ENCODE measurements at places on chromosomes 2 and 18.
A peak's percentile ranks its signal among the peaks of the same experiment; 100 is the strongest.

DNA sequence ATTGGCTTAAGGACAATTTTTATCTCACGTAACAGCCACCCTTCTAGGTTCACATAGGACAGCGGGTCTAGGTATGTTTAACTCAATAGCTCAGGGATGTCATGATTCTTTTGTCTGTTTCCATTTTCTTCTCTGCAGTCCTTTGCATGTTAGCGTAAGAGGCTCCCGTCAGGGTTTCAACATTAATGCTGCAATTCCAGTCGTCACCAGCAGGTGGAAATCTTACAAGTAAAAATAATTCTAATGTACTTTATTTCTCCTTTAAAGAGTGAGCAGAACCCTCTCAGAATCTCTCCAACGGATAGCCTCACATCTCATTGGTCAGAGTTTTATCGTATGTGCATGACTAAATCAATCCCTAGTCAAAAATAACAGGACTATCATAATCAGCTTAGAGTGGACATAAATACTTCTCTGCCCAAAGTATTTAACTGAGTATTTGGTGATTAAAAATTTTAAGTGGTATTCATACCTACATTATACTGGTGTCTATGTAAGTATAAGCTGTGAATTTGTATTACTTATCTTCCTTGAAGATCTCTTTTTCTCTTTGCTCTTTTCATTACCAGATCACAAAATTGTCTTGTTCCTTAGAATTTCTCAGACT is 487.2 kb upstream of the GCFC2 start:
- peak; percentile 66 for DNase-seq

GRCh38 chr2:168667156-168667555 is 135.3 kb upstream of the NOSTRIN start:
- DNase-seq, result no peak

GRCh38 chr2:140698636-140699035 is 1432.2 kb downstream of the LRP1B start:
- no peak for DNase-seq

GRCh38 chr2:105455488-105456003 is 56.7 kb upstream of the FHL2 start:
- DNase-seq, result peak; percentile 99

GRCh38 chr2:207215308-207215707 is 49.6 kb upstream of the KLF7 start:
- DNase-seq, result no peak

GRCh38 chr2:124668161-124668560 is 643.1 kb downstream of the CNTNAP5 start:
- no peak for DNase-seq

Measured in ACHN (cell line).